RWPE2 (cell line): ENCODE measurements at places on chromosomes 2 and 18.

GRCh38 chr18:24985586-24985985 is 366.4 kb downstream of the ZNF521 start:
- H3K27ac ChIP-seq, result no peak overlapping the region
- H3K4me1 ChIP-seq, result no peaks in the 10 kb centered on the region
- no peak overlapping the region for H3K4me3 ChIP-seq
- no peaks in the 10 kb centered on the region for H3K27me3 ChIP-seq
- DNase-seq, result no peak

DNA sequence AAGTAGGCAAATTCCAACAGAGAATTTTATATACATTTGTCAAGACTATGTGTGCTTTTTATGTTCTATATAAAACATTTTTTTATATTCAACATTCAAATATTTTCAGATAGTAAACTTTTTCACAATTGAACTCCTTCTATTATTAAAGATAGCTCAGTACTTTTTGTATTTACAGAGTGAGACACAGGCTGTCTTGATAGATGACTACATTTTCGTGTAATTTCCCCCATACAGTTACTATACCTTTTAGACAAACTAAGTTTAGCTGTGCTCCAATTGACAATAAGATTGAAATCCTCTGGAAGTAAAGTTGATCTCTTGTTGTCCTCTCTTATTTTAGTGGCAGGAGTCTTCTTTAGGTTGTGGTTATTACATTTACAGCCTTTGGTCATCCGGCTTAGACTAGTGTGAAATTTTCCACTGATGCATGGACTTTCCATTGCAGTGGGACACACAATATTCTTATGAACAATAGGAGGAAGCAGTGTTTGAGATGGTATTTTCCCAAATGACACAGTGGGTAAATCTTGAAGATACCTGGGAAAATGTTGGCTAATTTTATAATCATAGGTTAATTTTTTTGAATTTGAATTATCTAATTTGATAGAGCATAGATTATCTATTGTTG is 21.0 kb downstream of the ZSWIM2 start:
- DNase-seq, result no peak
- no peaks in the 10 kb centered on the region for H3K36me3 ChIP-seq
- no peak overlapping the region for H3K27ac ChIP-seq
- H3K4me3 ChIP-seq, result no peak overlapping the region
- no peaks in the 10 kb centered on the region for H3K4me1 ChIP-seq
- H3K27me3 ChIP-seq, result no peaks in the 10 kb centered on the region

- DNase-seq, result no peak
- no peaks in the 10 kb centered on the region for H3K36me3 ChIP-seq
- no peaks in the 10 kb centered on the region for H3K27me3 ChIP-seq
- H3K4me1 ChIP-seq, result peaks cover 20% of the 10 kb centered on the region
Measured at GRCh38 chr2:101173707-101174295, 22.6 kb upstream of the TBC1D8 start.

DNA sequence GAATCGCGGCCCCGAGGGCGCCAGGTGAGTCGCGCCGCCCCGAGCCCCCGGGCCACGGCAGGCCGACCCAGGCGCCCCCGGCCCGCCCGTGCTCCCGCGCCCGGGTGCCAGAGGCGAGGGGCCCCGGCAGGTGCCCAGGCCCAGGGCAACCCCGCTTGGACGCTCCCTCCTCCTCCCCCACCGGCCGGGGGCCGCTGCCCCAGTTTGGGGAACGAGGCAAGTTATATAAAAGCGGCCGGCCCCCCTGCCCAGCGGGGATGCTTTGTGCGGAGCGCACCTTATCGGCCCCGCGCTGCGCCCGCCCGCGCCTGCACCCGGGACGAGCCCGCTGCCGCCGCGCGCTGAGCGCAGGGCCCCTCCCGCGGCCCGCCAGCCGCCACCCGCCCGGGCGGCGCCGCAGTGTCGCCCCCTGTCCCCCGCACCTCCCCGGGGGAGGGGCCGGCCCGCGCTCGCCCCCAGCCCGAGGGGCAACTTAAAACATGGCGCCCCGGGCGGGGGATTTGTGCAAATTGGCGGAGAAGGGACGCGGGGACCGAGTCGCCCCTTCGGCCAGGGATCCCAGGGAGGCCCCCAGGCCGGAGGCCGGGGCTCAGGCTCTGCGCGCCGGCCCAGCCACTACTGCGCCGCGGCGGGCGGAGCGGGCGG is 639 bp downstream of the EPB41L3 start:
- H3K4me1 ChIP-seq, result no peaks in the 10 kb centered on the region
- H3K36me3 ChIP-seq, result no peaks in the 10 kb centered on the region
- H3K27me3 ChIP-seq, result peaks cover 57% of the 10 kb centered on the region
- no peak overlapping the region for H3K27ac ChIP-seq
- no peak for DNase-seq

- DNase-seq, result no peak
- no peak overlapping the region for H3K27ac ChIP-seq
- no peaks in the 10 kb centered on the region for H3K27me3 ChIP-seq
- no peak overlapping the region for H3K4me3 ChIP-seq
- no peaks in the 10 kb centered on the region for H3K4me1 ChIP-seq
- no peaks in the 10 kb centered on the region; the same call in 1 of the 2 replicates for H3K36me3 ChIP-seq
Measured at GRCh38 chr2:230870544-230871360, 6.0 kb downstream of the ITM2C start.

DNA sequence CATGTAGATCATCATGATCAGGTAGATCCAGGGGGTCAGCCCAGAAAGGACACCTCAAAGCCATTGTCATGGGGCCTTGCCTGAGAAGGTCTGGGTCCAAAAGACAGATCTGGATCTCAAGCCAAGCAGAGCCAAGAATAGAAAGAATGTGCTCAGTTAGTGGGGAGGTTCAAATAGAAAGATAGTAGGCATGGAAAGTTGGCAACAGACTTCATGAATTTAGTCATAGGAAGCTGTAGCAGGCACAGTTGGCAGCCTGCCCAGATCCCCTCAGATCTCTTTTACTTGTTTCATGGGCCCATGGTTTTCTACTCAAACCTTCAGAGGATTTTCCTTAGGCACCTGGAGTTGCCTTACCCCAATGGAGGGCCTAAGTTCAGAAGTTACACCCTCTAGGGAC is 767.0 kb downstream of the SLC4A3 start:
- H3K4me1 ChIP-seq, result no peaks in the 10 kb centered on the region
- no peaks in the 10 kb centered on the region for H3K36me3 ChIP-seq
- H3K4me3 ChIP-seq, result no peak overlapping the region
- DNase-seq, result peak; percentile 65

DNA sequence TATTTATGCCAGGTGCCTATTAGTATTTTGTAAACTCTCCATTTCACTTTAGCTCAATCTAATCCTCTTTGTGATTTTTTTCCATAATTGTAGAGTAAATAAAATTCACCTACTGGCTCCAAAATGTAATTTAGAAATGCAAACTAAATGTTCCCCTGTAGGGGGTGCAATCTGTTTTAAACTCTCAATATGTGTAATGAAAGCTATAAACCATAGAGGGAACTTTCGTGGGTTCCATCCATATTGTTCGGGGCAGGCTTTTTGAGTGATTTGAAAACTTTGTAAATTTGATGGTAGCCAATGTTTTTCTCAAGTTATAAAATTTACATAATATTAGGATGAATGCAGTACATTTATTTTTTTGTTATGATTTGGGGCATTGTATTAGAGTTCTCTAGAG is 49.4 kb downstream of the TSPYL6 start:
- no peak overlapping the region for H3K27ac ChIP-seq
- no peaks in the 10 kb centered on the region for H3K27me3 ChIP-seq
- H3K4me3 ChIP-seq, result no peak overlapping the region
- H3K36me3 ChIP-seq, result no peaks in the 10 kb centered on the region

DNA sequence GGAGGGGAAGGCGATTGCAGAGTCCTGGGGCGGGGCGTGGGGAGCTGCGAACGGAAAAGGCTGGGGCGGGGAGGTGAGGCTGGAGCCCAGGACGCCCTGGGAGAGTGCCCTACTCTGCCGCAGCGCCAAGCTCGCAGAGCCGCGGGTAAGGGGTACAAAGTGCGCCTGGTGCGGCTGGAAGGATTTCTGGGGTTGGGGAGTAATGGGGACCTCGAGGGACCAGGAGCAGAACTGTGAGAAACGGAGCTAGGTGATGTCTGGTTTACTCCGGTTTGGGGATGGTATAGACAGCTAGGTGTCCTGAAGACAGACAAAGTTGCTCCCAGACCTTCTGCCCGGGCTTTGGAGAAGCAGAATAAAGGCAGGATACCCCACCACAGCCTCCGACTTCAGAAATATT is 718 bp upstream of the NXPH2 start:
- peaks cover 70% of the 10 kb centered on the region for H3K27me3 ChIP-seq
- H3K27ac ChIP-seq, result no peak overlapping the region
- DNase-seq, result no peak
- no peaks in the 10 kb centered on the region for H3K36me3 ChIP-seq

GRCh38 chr2:71687412-71687811 is 234.1 kb downstream of the DYSF start:
- H3K27me3 ChIP-seq, result no peaks in the 10 kb centered on the region
- no peak overlapping the region for H3K4me3 ChIP-seq
- DNase-seq, result peak; percentile 34
- no peak overlapping the region for H3K27ac ChIP-seq
- no peaks in the 10 kb centered on the region for H3K36me3 ChIP-seq
- H3K4me1 ChIP-seq, result no peaks in the 10 kb centered on the region

DNA sequence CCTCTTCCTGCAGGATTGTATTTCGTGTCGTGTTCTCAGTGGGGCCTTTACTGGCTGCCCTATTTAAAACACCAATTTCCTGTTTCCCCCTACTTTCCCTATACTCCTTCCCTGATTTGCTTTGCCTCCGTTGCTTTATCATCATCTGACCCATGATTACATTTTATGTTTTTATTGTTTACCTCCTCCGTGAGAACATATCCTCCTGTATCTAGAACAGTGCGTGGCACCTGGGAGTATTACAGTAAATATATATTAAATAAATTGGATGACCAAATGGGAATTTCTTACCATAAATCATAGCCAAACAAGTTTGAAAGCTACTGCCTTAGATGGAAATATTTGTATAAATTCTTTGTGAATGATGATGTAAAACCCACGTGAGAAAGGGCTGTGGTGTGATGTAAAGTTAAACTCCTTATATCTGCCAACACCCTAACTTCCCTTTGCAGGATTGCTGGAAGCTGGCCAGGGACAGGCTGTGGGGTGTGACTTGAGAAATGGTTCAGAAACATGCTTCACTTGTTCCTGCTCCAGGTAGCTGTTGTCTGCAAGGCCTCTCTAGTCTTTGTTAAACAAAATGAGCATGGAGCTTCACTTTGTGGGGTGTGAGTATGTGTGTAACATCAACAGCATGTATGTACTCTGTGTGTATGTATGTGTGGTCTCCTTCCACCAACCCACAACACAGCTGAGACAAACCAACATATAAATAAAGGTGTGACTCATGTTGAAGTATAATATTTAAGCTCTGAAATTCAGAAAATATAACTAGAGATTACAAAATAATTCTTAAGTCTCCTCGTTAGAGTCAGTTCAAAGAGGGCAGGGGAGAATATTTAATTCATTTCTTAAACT is 40.3 kb downstream of the LHCGR start:
- no peak for DNase-seq
- no peaks in the 10 kb centered on the region for H3K27me3 ChIP-seq
- H3K4me1 ChIP-seq, result peaks cover 16% of the 10 kb centered on the region
- no peaks in the 10 kb centered on the region for H3K36me3 ChIP-seq
- H3K4me3 ChIP-seq, result no peak overlapping the region
